LHCN-M2 (cell line): ENCODE measurements at places on chromosomes 2 and 18.

- no peak for DNase-seq
Measured at GRCh38 chr18:72194072-72194471, 350.1 kb downstream of the CBLN2 start.

GRCh38 chr2:34831096-34831495 lies 1232.0 kb upstream of the FAM98A start:
- DNase-seq = no peak

- no peak for DNase-seq
Measured at GRCh38 chr2:239199041-239199768, 201.6 kb downstream of the HDAC4 start.

DNA sequence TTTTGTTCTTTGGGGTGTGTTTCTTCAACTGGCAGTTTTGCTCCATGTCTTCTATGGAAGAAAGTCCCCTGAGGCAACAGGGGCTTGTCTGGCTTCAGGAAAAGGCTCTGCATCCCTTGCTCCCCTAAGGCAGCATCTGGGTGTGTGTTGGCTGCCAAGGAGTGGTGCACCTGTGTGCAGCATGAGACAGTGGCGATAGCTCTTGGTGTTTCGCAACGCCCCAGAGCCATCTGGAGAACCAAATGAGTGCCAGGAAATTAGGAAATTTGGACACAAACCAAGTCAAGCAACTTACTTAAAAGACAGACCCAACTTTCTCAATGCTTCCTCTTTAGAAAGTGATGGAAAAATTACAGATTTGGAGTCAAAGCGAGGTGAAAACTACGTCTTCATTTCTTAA lies 1044.4 kb upstream of the CNTNAP5 start:
- DNase-seq = no peak

- DNase-seq = no peak
Measured at GRCh38 chr18:59822612-59823550, 76.9 kb upstream of the PMAIP1 start.

DNA sequence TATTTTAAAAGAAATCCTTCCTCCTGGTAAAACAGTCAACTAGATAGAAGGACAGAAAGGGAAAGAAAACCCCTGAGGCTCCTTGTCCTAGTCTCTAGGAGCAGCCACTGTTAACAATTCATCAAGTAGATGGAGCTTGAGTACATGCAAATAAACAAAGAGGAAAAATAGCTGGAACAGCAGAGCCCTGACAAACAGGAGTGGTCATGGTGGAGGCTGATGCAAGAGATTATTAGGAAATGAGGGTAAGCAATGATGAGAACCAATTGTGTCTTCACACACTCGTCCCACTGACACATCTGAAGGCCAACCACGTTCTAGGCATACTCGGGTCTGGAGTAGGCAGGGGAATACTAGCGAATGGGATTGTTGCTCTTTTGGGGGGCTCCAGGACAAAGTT lies 9.2 kb downstream of the DLGAP1 start:
- no peak for DNase-seq

DNA sequence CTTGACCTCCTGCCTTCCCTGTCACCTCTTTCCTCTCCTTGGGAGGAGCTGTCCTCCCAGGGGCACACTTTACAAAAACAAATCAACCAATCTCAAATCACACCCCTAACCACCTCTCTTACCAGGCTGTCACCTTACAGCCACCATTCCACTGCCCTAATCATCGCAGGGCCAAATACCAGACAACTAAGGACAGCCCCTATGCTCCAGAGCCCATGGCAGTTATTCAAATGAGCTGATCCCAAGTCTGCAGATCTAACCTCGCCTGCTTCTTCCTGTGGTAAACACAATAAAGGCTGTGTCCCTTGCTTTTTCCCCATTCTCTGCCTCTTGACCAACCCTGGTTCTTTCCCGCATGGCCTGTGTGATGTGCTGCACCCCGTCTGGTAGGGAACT lies 154.2 kb upstream of the CNTNAP5 start:
- no peak for DNase-seq

- DNase-seq = peak; percentile 32
Measured at GRCh38 chr18:2914185-2914880, 67.5 kb downstream of the EMILIN2 start.

DNA sequence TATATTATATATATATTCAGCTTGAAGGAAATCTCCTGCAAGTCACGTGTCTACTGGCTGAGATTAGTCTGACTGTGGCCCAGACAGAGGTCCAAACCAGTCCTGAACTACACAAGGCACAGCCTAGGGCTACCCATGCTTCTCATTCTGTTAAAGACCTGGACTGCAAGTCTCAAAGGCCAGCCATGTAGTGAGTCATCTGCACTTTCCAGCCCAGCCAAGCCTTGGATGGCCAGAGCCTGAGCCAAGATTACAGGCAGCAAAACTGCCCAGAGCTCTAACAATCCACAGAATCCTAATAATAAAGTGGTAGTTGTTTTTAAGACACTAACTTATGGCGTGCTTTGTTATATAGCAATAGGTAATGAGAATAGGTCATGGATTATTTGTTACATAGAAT lies 259.6 kb downstream of the SS18 start:
- peak; percentile 81 for DNase-seq

DNA sequence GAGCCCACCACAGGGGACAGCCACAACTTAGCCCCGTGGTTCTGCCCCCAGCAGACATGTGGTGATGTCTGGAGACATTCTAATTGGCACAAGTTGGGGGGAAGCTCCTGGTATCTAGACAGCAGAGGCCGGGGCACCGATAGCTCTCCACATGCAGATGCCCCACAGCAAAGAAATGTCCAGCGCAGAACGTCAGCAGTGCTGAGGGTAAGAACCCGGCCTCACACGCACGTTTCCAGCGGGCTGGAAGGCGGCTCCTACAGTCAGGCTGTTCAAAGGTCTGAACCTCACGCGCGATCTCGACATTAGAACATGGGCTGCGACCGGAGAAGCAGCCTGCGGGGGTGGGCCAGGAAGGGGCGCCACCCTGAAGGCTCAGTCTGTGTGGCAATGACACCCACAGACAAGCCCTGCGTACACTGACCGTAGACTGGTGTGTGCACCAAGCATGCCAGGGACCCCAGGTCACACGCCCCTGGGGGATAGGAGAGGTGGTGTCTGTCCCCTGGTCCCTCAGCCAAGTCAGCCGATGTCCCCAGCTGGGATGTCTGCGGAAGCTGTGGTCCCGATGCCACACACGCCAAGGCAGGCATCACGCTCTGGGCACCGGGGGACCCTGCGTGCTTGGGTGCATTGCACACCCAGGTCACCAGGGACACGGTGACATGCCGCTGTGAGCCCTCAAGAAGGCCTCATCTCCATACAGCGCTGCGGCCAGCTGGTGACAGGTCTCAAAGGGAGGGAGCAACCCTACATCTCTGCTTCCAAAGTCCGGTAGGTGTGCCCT lies 66.3 kb downstream of the PARD6G start:
- no peak for DNase-seq

DNA sequence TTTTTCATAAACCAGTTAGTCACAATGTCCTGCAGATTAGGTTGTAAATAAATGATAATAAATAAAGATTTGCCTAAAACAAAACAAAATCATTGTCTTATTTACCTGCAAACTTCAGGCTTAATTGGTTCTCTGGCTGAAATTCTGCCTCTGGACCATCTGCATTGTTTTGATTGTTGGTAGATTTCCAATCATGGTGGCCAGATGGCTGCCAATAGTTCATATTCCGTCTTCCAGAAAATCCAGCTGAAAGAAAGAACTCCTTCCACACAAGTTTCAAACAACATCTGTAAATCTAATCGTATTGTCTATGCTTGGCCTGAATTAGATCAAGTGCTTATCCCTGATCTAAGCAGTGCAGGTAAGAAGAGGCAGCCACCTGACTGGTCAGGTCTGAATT lies 771.1 kb upstream of the ZEB2 start:
- no peak for DNase-seq

DNA sequence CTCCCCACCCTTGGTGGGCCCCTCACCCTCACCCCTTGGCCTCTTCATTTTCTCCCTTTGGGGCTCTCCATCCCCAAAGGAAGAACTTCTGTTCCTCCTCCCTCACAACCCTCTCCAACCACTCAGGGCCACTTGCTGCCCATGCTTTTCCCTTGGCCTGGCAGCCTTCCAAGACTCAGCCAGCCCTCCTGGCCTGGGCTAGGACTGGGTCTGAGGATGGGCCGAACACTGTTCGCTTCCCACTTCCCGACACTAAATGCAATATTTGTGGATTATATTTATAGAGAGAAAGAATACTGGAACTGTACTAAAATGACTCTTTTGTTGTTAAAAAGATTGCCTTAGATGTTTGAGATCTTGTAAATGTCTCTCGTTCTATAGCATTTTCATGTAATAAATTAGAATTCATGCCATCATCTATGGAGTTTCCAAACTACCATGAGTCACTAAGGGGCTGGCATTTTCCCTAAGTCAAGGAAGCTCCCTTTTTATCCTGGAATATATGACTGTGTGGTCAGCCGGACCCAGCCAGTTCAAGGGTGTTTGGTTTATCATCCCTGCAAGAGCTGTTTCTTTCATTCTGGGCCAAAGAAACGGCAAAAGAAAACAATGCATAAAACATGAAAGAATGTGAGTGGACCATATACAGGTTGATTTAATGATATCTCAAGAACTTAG lies 3.8 kb downstream of the CXCR2 start:
- DNase-seq = peak; percentile 26

DNA sequence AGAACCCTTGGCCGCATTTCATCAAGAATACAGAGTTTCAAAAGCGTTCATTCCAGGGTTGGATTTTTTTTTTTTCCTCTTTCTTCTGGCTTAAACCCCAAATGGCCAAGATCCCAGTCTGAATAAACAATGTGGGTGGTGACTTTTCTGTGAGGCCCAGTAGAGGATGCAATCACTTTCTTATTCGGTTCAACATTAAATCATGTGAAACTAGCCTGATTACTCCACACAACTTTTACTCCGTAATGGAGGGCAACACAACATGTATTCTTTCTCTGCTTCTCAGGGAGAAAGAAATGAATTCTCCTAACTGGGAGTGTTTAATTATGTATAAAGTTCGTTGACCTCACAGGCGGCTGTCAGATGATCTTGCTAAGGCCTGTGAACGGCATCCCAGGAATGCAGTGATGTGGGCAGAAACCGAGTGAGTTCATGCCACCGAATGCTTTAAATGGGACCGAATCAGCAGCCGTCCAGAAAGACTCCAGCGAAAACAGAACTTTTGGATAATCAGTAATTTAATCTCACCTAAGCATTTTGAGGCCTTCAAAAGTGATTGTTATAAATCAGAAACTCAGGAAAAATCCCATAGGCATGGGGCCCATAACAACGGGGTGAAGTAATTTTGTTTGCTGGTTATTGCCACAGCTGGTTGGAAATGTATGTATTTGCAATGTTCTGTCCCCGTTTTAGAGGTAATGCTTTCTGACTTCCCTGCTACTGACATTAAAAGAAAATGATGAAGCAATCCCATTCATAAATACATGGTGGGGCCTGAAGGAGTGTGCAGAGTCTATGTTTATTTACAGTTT lies 81.5 kb downstream of the BCL2 start:
- DNase-seq = peak; percentile 93

GRCh38 chr2:11618708-11619062 lies 51.3 kb downstream of the NTSR2 start:
- no peak for DNase-seq

DNA sequence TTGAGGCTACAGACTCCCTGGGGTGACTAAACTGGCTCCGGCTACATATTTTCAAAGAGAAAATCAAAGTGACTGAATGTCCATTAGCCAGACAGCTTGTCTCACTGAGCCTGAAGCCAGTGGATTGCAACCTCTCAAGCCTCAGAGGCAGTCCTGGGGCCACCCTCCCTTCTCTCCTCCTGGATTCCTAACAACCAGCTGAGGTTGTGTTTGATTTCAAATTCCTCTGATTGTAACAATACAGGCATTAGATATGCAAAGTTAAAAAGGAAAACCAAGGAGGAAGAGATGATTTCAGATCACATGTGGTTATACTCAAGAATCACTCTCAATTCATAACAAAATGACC lies 101.0 kb upstream of the LMAN1 start:
- DNase-seq = no peak

GRCh38 chr18:74722237-74722636 lies 124.6 kb downstream of the ZNF407 start:
- DNase-seq = peak; percentile 51

DNA sequence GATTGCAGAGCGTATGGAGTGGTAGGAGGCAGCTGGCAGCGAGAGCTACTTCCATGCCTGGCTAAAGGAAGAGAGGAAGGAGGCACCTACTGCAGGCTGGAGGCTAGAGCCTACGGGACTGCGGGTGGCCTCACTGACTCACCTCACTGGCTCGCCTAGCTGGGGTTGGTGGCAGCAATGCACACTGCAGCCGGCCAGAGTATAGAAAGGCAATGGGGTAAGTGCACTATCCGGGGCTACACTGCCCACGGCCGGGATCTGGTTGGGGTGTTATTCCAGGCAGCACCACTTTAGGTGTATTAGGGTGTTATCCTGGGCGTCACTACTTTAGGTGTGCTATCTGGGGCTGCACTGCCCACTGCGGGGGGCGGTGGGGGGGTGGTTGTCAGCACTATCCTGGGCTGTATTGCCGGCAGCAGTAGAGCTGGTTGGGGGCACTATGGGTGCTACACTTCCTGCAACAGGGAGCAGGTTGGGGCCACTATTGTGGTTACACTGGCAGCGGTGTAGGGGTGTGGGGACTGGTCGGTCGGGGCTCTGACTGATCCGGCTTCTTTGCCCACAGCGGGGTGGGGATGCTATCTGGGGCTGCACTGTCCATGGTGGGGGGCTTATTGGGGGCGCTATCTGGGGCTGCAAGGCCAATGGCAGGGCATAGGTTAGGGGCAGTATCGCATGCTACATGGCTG lies 33.3 kb upstream of the ANKRD62 start:
- no peak for DNase-seq

DNA sequence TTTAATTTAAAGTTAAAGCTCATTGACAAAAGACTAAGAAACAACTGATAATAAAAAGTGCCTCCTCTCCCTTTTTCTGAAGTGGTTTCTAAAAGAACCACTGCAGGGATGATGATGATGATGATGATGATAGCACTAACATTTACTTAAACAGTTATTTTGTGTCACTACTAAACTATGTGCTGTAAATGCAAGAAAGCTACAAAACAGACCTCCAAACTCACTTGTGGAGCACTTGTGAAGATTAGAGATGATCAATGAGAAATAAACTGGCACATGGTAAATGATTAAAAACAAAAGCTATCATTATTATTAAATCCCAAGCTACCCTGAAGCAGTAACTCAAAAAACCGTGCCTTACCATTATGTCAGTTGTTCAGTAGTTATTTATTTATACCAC lies 88.7 kb downstream of the SLC8A1 start:
- no peak for DNase-seq
